NCI-H446 treated with DMSO at 0.1 percent for 48 hours (cell line): ENCODE measurements at places on chromosomes 5 and 9.
A peak's percentile ranks its signal among the peaks of the same experiment; 100 is the strongest.

GRCh38 chr9:108586471-108587139, 269.2 kb downstream of the ACTL7B start:
- DNase-seq, result no peak

GRCh38 chr9:36729906-36730305, 157.2 kb downstream of the MELK start:
- DNase-seq, result no peak

DNA sequence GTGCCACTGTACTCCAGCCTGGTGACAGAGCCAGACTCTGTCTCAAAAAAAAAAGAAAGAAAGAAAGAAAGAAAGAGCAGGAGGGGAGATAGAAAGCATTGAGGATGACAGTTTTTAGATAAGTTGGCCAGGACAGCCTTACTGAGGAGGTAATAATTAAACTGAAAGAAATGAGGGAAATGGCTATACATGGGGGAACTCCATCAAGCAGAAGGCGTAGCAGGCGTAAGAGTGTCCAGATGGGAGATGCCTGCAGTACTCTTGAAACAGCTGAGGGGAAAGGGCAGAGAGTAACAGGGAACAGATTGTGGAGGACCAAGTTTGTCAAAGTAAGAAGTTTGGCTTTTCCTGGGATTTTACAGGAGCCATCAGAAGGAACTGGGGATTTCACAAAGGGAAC, 57.5 kb downstream of the HMGCS1 start:
- DNase-seq, result no peak

- DNase-seq, result no peak
Measured at GRCh38 chr5:62574599-62574998, 4.0 kb upstream of the LRRC70 start.

- DNase-seq, result no peak
Measured at GRCh38 chr5:83539463-83539790, 67.9 kb downstream of the VCAN start.

DNA sequence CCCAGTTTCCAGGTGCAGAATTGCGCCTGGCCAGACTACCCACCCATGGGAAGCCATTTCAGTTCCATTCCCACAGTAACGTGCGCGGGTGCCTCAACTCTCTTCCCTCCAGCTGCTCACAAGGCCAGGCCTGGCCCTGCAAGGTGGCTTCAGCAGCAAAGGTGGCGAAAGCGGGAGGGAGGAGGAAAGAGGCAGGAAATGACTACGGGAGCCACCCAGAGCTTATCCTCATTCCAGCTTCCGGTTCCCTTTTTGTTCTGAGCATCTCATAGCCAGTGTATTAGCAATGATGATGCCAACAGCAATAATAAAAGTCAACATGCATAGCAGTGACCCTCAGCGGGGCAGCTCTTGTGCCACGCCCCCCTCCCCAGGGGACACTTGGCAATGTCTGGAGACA, 101.5 kb upstream of the BOD1 start:
- DNase-seq, result no peak

DNA sequence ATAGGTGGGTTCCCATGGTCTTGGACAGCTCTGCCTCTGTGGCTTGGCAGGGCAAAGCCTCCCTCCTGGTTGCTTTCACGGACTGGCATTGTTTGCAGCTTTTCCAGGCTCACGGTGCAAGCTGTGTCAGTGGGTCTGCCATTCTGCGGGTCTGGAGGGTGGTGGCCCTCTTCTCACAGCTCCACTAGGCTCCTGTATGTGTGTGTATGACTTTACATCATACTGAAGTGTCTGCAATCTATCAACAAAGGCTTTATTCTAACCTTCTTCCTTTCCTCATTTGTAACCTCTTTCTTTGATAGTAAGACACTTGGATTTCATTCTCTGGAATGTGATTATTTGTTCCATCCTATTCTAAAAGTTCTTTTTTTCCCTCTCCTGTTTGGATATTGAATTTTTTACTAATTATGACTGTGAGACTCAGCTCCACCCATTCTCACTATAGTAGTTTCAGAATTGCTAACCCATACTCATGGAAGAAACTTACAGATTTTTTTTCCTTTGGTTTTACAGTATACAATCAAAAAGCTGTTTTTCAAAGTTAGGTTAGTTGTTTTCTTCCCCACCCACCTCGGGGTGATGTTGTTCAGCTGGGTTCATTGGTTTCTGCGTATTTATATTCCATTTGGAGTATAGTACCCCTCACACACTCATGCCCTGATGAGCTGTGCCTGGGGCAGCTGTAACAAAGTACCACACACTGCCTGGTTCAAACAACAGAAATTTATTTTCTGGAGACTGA, 144.6 kb upstream of the OTULINL start:
- DNase-seq, result no peak

DNA sequence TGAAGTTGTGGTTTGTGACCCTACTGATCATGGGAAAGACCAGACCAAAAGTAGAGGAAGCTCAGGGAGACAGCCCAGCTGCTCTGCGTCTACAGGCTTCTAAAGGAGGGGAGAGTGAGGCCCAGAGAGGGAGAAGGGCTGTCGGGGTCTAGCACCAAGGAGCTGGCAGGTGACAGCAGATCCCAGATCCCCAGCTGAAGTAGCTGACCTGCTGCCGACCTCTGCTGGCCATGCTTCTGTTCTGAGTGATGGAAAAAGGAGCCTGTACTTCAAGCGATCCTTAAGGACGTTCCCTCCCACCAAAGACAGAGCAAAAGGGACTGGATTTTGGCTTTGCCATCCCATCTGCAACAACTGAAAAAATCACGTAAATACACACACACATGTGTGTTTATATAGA, 22.7 kb upstream of the QSOX2 start:
- no peak for DNase-seq

GRCh38 chr5:163532171-163533084, 27.0 kb downstream of the MAT2B start:
- DNase-seq, result peak; percentile 29

DNA sequence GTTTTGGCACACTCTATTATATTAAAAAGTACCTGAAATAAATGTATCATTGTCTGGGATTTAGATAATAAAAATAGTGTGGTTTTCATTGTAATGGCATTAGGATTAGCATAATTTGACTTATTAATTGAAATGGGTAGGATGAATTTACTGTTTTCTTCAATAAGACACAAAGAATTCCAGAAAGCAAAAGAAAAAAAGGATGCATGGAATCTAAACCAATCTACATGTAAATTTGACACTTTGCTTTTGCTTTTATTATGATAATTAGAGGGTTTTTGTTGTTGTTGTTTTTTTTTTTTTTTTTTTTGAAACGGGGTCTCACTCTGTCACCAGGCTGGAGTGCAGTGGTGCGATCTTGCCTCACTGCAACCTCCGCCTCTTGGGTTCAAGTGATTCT, 304.8 kb upstream of the EFNA5 start:
- DNase-seq, result no peak

- DNase-seq, result no peak
Measured at GRCh38 chr9:101027733-101028345, 688 bp upstream of the PLPPR1 start.

- no peak for DNase-seq
Measured at GRCh38 chr5:82104872-82105271, 133.0 kb downstream of the ATG10 start.

DNA sequence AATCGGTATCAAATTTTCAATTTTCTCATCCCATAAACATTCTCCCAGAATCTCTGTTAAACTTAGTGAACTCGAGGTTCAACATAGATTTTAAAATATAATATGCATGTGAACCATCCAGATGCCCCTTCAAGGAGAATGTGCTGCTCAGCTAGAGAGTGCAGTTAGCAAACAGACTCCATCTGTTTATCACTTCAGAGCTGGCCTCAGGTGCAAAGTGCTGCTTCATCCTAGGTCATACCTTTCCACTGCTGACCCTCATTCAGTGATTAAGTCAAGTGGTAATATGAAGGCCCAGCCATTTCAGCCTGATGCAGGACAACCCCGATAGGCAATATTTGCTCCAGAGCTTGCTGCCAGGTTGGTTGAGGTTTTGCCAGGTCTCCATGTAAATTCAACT, 339.0 kb upstream of the POU5F2 start:
- DNase-seq, result no peak

- DNase-seq, result no peak
Measured at GRCh38 chr9:94593459-94594345, at the start of gene FBP2. FBP2 (minus strand) TSS chr9:94593824; CDS start chr9:94593726, 98 bp downstream.

GRCh38 chr9:11457825-11458790, 845.3 kb upstream of the PTPRD start:
- peak; percentile 95 for DNase-seq

DNA sequence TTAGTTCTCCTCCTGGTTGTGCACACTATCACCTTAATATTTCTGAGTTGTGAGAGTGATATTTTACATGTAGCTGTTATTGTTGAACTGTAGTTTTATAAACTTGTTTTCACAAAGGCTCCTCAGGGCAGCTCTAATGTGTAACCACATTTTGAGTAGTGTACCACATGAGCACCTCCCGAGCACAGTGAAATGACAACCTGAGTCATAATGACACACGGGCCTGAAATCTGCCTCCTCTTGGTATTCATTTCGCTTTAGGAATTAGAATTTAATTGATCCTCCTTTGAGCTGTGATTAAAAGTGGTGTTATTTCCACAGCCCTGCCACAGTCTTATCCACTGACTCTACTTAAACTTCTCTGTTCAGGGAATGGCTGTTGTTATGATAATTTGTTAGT, 7.9 kb downstream of the MTRR start:
- DNase-seq, result no peak

- no peak for DNase-seq
Measured at GRCh38 chr5:59955241-59955640, 61.7 kb upstream of the PDE4D start.

DNA sequence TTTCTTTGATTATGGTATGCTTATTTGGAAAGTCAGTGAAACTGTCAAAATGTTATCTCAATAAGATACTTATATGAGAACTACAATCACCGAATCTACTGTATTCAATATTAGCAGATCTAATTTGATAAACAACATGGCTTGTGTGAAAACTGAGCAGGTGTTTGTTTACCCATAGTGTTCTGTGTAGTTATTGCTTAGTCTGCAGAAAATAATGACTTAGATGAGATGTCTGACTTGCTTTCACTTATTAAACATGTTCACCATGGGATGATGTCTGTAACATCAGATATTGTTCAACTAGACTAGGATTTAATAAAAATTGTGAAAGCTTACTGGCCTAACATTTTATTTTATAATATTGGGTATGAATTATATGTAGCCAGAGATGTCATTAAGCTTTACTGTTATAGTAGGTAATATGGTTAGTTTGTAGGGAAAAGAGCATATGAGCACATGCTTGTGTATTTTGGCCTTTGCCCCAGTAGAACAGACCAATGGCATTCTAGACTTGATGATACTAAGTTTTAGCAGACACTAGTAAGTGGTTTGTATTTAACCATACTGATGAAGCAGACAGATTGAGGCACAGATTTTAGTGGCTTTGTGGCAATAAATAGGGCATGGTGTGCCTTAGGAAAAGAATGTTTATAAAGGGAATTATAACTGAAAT, 16.4 kb downstream of the SUB1 start:
- no peak for DNase-seq

GRCh38 chr5:75716715-75717081, 539 bp downstream of the POC5 start:
- no peak for DNase-seq

DNA sequence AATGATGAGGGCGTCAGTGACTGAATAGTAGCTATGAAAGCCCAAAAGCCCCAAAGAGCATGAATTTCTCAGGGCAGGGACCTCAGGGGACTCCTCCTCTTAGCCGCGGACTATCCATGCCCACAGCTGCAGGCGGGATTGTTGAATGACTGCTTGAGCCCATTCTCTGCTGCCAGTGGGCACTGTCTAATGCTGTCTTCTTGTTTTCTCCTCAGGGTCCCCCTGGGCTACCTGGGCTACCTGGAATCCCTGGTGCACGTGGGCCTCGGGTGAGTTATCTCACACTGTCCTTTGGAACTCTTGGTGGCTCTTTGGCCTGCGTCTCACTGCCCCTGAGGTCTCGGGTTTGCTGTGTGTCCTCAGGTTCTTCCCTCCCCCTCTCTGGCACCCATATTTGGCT, 22.7 kb downstream of the COL27A1 start:
- DNase-seq, result no peak

GRCh38 chr5:23029290-23029689, 176.1 kb upstream of the CDH12 start:
- no peak for DNase-seq

- no peak for DNase-seq
Measured at GRCh38 chr9:98438666-98439065, 183.2 kb upstream of the TBC1D2 start.

DNA sequence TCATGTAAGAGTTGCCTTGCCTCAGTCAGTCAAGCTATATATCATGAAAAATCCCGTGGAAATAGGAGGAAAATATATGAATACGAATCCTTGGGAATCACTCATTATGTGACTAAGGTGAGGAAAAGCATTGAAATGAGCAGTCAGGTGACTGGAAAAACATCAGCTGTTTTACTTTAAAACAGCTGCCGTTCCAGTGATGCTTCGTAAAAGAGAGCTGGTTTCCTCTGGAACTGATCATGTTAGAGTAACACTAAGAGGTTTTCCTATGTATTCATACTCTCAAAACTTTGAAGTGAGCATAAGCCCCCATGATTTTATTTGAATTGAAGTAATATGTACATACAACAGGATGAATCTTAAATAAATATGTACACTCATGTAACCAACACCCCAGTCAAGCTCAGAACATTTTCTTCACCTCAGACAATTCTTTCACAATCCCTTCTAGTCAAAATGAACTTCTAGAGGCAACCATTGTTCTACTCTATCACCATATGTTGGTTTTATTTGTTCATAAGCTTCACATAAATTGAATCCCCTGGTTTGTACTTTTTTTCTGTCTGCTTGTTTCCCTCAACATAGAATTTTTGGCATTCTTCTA, 107.7 kb downstream of the SLC25A46 start:
- no peak for DNase-seq

- no peak for DNase-seq
Measured at GRCh38 chr9:114238891-114239875, 83.7 kb upstream of the ORM1 start.

- DNase-seq, result no peak
Measured at GRCh38 chr9:6909181-6909580, 151.4 kb downstream of the KDM4C start.

DNA sequence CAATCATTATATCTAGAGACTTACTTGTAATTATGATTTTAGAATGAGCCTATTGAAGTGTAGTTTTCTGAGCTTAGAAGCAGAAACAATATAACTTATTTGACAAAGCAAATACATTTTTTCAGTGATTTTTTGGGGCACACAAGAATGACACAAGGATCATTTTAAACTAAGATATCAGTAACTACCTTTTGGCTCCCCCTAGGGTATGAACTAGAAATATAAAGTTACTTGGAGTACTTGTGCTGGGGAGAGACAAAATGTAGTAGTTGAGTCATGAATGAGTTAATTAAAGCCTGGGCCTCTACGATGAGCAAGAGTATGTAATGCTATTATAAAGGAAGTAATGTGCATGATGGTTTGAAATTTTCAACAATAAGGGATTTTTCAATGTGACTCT, 1244.1 kb upstream of the ACO1 start:
- no peak for DNase-seq

DNA sequence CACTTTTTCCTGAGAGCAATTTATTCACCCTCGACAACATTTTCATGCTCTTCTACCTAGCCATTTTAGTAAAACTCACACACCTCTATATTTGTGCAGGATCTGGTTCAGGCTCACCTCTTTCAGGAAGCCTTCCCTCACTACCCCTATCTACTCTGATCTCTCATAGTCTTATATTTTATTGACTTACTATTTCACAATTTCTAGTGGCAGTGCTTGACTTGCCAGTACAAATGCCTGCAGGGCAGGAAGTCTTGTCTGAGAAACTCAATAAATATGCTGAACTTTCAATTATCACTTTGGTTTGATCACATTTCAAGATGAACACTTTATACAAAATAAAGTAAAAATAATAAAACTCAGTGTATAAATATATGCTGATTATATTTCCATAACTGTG, 226.8 kb downstream of the CETN3 start:
- no peak for DNase-seq

- DNase-seq, result peak; percentile 12
Measured at GRCh38 chr9:82606492-82607382, 456.2 kb downstream of the RASEF start.
